Effector CD4-positive, alpha-beta T cell (primary cell): ENCODE measurements at places on chromosomes 4 and X.
A peak's percentile ranks its signal among the peaks of the same experiment; 100 is the strongest.

GRCh38 chr4:123449780-123450179, 53.2 kb downstream of the SPRY1 start:
- DNase-seq: no peak

GRCh38 chrX:9483376-9483775, 18.5 kb downstream of the TBL1X start:
- DNase-seq: no peak

- DNase-seq: no peak
These were observed 90.8 kb upstream of the AMOT start for GRCh38 chrX:112931478-112931877.

- DNase-seq: no peak
These were observed 26.1 kb upstream of the FAT1 start for GRCh38 chr4:186749611-186750281.

DNA sequence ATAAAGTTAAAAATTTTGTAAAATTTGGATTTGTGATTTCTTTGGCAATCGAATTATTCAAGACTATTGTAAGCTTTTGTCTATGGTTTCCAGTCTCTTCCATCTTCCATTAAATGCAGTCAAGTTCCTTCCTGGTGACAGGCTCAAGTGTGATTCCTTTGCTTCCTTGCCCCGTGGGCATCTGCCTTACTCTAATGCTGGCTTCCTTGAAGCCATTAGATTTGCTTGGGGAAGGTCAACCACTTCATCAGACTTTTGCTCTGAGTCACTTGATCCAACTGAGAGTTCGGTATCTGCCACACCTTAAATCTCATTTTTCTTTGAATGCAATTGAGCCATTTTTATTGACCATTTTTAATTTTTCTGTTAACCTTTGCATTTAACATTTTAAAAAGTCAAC, 648.8 kb downstream of the SPOCK3 start:
- DNase-seq: no peak

DNA sequence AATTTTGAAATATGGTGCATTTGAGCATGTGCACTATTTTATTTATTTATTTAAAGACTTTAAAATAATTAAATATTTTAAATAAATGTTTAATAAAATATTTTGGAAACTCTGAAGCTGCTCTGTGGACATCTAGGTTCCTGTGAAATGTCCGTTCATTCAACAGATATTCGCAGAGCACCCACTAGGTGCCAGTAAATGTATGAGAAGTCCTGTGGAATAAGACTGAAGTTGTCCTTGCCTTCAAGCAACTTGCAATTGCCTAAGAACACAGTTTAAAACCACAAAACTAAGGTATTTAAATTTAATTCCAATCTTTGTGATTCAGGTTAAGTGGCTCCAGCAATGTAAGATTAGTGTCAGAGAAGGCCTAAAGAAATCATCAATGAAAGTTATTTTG, 306.7 kb downstream of the GBA3 start:
- no peak for DNase-seq

- no peak for DNase-seq
These were observed 395.6 kb downstream of the MAPK10 start for GRCh38 chr4:85964298-85964697.

- no peak for DNase-seq
These were observed 34.1 kb downstream of the CNKSR2 start for GRCh38 chrX:21408307-21408706.

DNA sequence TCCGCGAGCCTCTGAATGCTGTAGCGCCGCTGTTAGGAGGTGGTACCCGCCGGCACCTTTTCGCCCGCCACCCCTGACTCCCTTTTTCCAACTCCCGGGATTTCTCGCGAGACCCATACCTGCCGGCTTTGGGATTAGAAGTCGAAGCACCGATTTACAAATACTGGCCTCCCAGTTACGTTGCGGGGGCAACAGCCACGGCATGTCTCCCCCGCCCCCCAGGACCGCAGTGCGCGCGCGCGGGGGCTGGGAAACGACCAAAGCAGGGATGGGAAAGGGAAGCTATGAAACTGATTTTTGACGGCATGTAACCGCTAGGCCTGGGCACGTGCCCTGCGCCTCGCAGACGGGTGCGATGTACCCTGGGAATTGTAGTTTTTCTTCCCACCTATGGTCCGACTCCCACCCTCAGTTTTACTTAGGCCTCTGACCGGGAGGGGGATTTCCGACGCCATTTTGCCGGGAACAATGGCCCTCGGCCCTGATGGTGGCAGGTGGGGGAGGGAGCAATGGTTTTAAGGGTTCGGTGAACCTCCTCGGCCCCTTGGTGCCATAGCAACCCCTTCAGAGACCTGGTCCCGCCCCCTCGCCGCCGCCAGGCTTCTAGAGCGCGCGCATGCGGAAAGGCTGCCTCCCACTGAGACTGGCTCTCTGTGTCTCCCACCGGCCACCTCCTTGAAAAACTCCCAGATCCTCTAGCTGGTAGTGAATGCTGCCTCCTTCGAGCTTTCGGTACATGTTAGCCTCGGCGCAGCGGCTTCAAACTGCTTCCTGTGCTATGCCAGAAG, 772 bp upstream of the WNK3 start:
- DNase-seq: no peak

GRCh38 chrX:93420525-93421082, 252.8 kb downstream of the NAP1L3 start:
- no peak for DNase-seq

GRCh38 chr4:103449296-103450023, 251.3 kb upstream of the CENPE start:
- DNase-seq: no peak

- no peak for DNase-seq
These were observed 79.4 kb upstream of the TTC29 start for GRCh38 chr4:147025042-147025441.

DNA sequence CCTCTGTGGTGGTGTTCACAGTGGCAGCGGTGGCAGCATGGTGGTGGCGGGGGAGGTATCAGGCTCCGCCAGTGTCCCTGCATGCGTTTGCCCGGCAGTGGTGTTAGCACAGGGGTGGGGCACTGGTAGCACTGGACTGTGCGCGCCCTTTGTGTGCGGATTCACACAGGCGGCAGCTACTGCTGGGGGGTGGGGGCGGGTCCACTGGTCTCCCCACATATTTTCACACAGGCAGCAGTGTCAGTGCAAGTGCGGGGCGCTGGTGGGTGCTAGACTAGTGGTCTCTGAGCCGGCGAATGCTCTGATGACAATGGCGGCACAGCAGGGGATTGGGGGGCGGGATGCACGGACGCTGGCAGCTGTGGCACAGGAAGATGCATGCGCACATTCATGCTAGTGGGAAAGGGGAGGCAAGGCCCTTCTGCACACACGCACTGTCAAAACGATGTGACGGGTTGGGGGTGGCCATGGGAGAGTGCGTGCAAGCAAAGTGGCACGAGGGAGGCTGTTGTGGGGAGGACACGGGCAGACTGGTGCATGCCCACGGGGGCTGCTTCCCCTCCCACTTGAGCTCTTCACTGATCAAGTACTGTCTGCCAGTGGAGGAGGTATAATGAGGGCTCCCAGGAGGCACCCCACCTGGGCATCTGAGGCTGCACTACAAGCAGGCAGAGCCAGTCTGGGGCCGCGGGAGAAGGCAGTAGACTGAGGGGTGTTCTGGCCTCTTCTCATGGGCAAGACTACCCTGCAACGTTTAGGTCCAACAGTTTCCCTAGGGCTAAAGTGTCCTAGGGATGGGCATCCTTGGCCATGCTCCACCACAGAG, 53.0 kb downstream of the POF1B start:
- no peak for DNase-seq

GRCh38 chr4:77203380-77204197, 46.6 kb downstream of the CCNG2 start:
- DNase-seq: peak; percentile 36
